Activated T-helper 2 cell treated with anti-CD3 and anti-CD28 coated beads, Interferon-gamma antibody, Interleukin-2, Interleukin-4, amounts not matched to agents 10 μg/mL and 5 μg/mL and 100 μg/mL, durations not matched to agents 14 hours and 24 hours and 36 hours (primary cell): ENCODE measurements at places on chromosomes 2 and 18.

DNA sequence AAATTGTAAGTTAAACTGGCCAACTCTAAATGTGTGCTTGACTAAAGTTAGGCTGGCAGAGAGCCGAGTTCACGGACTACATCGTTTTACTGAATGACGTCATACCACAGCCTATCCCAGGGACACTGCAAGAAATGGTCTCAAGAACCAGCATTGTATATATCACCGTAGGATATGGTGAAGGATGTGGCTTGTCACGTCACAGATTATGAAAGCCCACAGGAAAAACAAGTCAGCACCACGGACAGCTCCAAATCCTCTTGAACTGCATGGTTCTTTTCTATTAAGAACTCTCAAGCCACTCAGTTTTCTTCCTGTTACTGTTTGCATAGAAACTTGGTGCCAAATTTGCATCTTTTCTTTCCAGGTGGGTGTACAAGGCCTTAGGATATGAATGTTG lies 85.1 kb upstream of the ACAA2 start:
- no peaks in the 10 kb centered on the region for H3K36me3 ChIP-seq
- H3K27me3 ChIP-seq, result no peaks in the 10 kb centered on the region
- no peak overlapping the region for H3K4me3 ChIP-seq
- peak; percentile 69 for DNase-seq

DNA sequence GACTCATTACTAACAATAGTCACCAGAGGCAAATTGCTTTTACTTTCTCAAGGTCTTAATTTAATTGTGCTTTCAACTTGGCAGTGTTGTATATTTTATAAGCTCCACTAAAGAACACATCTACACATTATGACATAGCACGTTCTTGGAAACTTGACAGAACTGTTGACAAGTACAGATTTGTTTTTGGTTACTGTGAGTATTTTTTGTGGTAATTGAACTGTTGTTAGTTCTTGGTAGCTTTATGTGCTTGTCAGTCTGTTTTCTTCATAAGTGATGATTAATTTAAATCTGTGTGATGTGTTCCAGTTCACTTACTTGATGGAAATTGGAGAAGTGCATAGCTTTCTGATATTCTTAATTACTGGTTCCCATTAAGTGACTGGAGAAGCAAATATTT lies 63.9 kb downstream of the COMMD1 start:
- no peak overlapping the region for H3K27ac ChIP-seq
- H3K4me3 ChIP-seq, result no peak overlapping the region
- H3K36me3 ChIP-seq, result no peaks in the 10 kb centered on the region

DNA sequence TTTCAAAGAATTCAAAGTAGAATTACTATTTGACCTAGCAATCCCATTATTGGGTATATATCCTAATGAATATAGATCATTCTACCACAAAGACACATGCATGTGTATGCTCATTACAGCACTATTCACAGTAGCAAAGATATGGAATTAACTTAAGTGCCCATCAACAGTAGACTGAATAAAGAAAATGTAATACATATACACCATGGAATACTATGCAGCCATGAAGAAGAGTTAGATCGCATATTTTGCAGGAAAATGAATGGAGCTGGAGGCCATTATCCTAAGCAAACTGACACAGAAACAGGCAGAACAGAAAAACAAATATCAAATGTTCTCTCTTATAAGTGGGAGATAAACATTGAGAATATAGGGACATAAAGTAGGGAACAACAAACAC lies 519.2 kb upstream of the REG3G start:
- no peak overlapping the region for H3K27ac ChIP-seq
- no peaks in the 10 kb centered on the region for H3K27me3 ChIP-seq
- no peak for DNase-seq
- H3K36me3 ChIP-seq, result no peaks in the 10 kb centered on the region
- H3K4me1 ChIP-seq, result no peaks in the 10 kb centered on the region

- H3K4me1 ChIP-seq, result peaks cover 4% of the 10 kb centered on the region
- no peaks in the 10 kb centered on the region for H3K36me3 ChIP-seq
- no peak overlapping the region for H3K27ac ChIP-seq
- no peak for DNase-seq
- no peak overlapping the region for H3K4me3 ChIP-seq
These were observed 343.6 kb downstream of the TGIF1 start for GRCh38 chr18:3793545-3793944.

DNA sequence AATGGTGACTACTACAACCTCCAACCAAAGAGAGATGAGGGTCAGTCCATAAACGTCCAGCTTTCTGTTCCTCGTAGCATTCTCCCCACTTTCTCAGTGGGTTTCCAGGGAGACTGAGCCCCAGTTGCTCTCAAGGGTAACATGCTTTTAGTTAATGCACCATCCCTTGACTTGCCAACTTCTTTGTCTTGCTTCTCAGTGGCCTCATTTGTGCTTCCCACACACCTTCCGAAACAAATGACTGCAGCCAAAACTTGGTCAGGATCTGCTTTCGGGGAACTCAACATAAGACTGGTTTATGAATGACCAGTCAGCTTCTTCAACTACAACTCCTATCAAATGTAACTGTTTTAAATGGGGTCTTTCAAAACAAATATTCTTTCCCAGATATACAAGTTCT lies 94.1 kb downstream of the COL6A3 start:
- DNase-seq, result no peak
- H3K27ac ChIP-seq, result no peak overlapping the region
- H3K4me3 ChIP-seq, result no peak overlapping the region
- H3K36me3 ChIP-seq, result no peaks in the 10 kb centered on the region
- H3K27me3 ChIP-seq, result no peaks in the 10 kb centered on the region

GRCh38 chr2:172179045-172179701 lies 76.5 kb upstream of the DLX2 start:
- DNase-seq, result no peak
- no peak overlapping the region for H3K4me3 ChIP-seq
- no peak overlapping the region for H3K27ac ChIP-seq
- peaks cover 5% of the 10 kb centered on the region for H3K4me1 ChIP-seq

GRCh38 chr18:607930-608329 lies 11.1 kb downstream of the CLUL1 start:
- no peaks in the 10 kb centered on the region for H3K36me3 ChIP-seq
- no peak for DNase-seq
- H3K4me1 ChIP-seq, result no peaks in the 10 kb centered on the region
- H3K27me3 ChIP-seq, result peaks cover 16% of the 10 kb centered on the region
- no peak overlapping the region for H3K4me3 ChIP-seq

DNA sequence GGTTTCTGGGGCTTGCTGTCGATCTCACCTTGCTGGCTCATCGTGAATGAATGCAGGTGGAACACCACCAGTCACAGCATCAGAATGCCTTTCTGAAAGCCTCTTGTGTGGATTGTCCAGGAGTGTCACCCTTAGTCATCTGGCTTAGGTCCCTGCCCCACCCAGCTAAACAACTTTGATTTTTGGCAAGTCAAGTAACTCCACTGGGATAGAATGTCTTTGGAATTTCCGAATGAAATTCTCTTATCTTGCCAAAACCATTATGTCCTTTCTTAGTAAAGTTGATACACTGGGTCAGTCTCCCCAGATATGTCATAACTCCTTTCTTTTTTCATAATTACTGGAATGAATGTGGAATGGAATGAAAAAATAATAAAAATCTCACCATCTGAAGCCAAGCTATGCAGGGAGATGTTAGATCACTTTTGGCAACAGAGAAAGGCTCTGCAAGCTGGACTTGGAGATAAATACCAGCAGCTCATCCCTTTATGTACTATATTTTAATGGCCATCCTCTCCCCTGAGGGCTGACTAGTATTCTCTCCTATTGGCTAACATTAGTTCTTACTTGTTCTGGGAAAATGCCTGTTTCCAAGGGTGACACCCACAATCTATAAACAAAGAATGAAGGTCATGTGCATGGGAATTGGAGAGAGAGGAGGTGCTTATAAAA lies 35.4 kb downstream of the INSIG2 start:
- no peak overlapping the region for H3K4me3 ChIP-seq
- peaks cover 14% of the 10 kb centered on the region for H3K27me3 ChIP-seq
- no peak overlapping the region for H3K27ac ChIP-seq

GRCh38 chr18:64678048-64678447 lies 529.2 kb upstream of the LINC00305 start:
- H3K4me3 ChIP-seq, result no peak overlapping the region
- no peaks in the 10 kb centered on the region for H3K27me3 ChIP-seq
- no peaks in the 10 kb centered on the region for H3K4me1 ChIP-seq
- no peak for DNase-seq
- H3K36me3 ChIP-seq, result no peaks in the 10 kb centered on the region

- no peaks in the 10 kb centered on the region for H3K36me3 ChIP-seq
- H3K27me3 ChIP-seq, result no peaks in the 10 kb centered on the region
- H3K4me1 ChIP-seq, result peaks cover 5% of the 10 kb centered on the region
- no peak overlapping the region for H3K4me3 ChIP-seq
- no peak overlapping the region for H3K27ac ChIP-seq
These were observed 109.1 kb upstream of the CTDP1 start for GRCh38 chr18:79570266-79571201.

DNA sequence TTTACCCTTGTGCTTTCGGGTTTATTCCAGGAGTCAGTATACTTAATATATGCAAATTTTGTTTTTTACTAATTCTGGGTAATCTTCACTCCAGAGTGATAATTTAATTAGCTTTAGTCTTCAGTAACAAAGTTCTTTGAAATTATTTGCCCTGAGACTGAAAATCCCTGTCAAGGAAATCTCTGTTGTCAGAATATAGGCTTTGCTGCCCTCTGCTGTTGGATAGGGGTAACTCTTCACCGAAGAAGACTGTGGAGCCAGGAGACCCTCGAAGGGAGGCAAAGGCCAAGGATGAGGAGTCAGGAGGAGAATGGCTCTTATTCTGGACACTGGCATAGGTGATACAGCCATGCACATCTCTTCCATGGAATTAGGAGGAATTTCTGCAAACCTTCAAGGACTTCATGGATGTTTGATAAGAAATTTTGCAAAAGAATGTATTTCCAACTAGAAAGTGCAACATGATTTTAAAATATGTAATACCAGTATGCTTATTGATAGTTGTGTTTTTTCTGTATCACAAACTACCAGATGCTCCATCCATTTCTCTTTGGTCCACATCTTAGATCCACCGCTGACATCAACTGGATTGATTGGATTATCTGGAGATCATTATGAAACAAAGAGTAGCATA lies 182.3 kb downstream of the RDH14 start:
- H3K27me3 ChIP-seq, result peaks cover 4% of the 10 kb centered on the region
- H3K4me3 ChIP-seq, result no peak overlapping the region
- no peaks in the 10 kb centered on the region for H3K36me3 ChIP-seq
- H3K27ac ChIP-seq, result no peak overlapping the region
- no peaks in the 10 kb centered on the region for H3K4me1 ChIP-seq
- DNase-seq, result no peak

DNA sequence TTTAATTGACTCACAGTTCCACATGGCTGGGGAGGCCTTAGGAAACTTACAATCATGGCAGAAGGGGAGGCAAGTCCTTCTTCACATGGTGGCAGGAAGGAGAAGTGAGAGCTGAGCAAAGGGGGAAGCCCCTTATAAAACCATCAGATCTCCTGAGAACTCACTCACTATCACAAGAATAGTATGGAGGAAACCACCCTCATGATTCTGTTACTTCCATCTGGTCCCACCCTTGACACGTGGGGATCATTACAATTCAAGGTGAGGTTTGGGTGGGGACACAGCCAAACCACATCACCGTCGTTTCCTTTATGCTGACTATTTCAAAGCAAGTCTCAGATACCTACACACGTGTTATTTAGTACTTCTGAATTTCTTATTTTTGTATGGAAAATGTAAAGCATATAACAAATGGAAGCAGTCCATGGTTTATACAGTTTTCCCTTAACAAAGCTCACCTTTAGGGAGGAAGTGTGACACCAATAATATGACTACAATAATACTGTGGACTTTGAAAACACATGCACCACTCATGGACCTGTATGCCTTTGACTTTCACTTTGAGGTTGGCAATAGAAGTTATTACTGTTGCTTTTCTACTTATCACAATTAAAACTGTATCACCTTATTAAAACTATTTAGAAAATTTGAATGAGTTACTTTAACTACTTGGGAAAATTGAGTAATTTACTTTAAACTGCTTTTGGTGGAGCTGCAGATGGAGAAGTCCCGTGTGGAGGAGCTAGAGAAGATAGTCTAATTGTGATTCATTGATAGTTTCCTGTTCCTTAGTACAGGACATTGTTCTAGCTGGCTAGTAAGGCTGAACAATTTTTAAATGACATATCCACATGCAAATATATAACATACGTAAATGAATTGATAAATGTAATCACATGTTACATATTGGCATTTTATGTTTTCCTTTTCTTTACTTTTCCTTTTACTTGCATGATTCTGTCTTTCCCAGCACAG lies 37.3 kb downstream of the MTCL1 start:
- no peak overlapping the region for H3K27ac ChIP-seq
- peaks cover 2% of the 10 kb centered on the region for H3K27me3 ChIP-seq

GRCh38 chr2:170073288-170073687 lies 104.7 kb upstream of the MYO3B start:
- H3K27ac ChIP-seq, result no peak overlapping the region
- H3K4me1 ChIP-seq, result no peaks in the 10 kb centered on the region
- peaks cover 36% of the 10 kb centered on the region for H3K36me3 ChIP-seq
- H3K4me3 ChIP-seq, result no peak overlapping the region

DNA sequence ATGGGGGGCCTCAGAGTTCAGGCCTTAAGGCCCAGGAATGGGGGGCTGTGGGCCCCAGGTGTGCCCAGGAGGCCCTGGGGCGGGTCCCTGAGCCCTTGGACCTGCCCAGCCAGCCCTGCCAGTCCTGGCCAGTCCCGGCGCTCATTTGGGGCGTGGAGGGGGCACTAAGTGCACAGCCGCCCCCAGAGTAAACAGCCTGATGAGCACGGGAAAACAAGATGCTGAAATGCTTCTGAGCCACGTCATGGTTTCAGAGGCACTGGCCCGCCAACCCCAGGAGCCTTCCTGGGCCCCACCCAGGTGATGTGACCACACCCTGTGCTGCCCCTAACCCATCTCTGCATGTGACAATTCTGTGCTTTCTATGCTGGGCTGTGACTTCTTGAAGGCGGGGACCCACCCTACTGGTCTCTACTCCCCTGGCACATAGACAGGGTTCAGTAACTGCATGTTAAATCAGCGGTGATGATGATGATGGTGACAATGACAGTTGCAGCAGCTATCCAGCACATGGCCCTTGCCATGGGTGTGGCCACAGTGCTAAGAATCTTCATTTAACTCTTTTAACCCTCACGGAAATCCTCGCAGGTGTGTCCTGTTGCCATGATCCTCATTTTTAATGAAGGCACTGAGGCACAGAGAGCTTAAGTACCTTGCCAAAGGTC lies 28.1 kb upstream of the ASPRV1 start:
- H3K4me3 ChIP-seq, result no peak overlapping the region
- no peak for DNase-seq
- no peak overlapping the region for H3K27ac ChIP-seq
- H3K36me3 ChIP-seq, result peaks cover 3% of the 10 kb centered on the region

GRCh38 chr2:224386876-224387275 lies 15.0 kb downstream of the FAM124B start:
- no peak for DNase-seq
- no peak overlapping the region for H3K4me3 ChIP-seq
- no peaks in the 10 kb centered on the region for H3K4me1 ChIP-seq
